Posterior cingulate gyrus (tissue), 11 donors: ENCODE measurements at places on chromosomes 7 and 10.

DNA sequence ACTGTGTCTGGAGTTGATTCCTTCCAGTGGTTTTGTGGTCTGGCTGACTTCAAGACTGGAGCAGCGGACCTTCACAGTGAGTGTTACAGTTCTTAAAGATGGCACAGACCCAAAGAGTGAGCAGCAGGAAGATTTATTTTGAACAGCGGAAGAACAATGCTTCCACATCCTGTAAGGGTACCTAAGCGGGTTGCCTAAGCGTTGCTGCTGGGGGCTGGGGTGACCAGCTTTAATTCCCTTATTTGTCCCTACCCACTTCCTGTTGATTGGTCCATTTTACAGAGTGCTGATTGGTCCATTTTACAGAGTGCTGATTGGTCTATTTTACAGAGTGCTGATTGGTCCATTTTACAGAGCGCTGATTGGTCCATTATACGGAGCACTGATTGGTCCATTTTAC, 13.2 kb downstream of the AKR1B15 start:
- no peak for DNase-seq

GRCh38 chr10:11670381-11670780, 58.9 kb upstream of the USP6NL start:
- DNase-seq: no peak

DNA sequence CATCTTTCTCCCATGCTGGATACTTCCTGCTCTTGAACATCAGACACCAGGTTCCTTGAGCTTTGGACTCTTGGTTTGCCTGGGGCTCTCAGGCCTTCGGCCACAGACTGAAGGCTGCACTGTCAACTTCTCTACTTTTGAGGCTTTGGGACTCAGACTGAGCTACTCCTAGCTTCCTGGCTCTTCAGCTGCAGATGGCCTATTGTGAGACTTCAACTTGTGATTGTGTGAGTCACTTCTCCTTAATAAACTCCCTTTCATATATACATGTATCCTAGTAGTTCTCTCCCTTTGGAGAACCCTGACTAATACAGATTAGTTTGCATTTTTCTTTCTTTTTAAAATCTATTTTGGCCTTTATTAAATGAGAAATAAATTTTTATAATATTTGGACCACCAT, 276.2 kb upstream of the SEMA3C start:
- DNase-seq: no peak

- no peak for DNase-seq
These were observed 7.2 kb downstream of the TNPO3 start for GRCh38 chr7:129047761-129048160.

- DNase-seq: no peak
These were observed 115.5 kb upstream of the ZNF438 start for GRCh38 chr10:31147210-31147608.

- no peak for DNase-seq
These were observed 175.9 kb downstream of the ZMYND11 start for GRCh38 chr10:310976-311639.

DNA sequence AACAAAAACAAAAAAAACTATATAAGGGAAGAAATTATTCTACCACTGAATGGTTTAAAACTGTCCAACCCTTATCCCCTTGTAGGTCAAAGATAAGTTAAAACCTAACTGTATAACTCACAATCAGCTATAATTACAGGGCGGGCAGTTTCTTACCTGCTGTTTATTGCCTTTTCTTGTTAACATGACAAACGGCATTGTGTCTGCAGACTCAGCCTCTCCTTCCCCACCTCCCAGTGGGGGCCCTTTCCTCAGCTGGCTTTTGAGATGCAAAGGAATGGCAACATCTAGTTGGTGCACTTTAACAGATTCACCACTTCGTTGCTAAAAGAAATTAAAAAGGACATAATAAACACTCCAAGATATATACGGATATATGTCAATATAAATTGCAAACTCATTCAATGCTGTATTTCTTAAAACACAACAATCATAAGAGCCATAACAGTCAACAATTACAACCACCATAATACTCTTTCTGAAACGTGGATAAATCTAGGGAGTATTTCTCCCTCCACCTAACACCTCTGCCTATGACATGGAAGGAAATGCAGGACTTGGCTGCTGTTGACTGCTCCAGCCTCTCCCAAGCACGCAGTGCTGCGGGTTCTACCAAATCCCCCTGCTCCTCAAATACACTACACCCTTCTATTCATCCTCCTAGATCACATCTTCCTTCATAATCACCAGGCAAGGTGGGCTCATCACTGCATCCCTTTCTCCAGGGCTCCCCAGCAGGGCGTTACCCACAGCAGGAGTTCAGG, 106.0 kb downstream of the UPF2 start:
- no peak for DNase-seq

- DNase-seq: no peak
These were observed 61.2 kb upstream of the YAE1 start for GRCh38 chr7:39504963-39505362.

GRCh38 chr10:11225935-11226334, 208.3 kb downstream of the CELF2 start:
- DNase-seq: peak; percentile 79

GRCh38 chr7:49001610-49002033, 77.3 kb downstream of the CDC14C start:
- DNase-seq: no peak

DNA sequence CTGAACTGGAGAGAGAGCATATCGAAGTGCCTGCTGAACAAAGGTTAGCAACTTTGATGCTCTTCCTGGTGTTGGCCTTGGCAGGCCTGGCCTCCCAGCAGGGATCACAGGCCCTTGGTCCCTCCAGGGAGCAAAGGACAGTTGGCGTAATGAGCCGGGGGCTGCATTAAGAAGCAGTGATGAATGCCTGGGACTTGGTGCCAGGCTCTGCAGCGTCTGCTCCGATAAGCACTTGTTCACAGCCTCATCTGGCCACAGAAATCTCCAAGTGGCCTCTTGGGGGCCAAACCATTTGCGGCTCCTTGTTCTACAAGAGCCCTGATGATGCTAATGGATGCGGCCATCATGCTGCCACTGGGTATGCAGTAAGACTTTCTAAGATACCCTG, 31.8 kb downstream of the CRHR2 start:
- DNase-seq: no peak

DNA sequence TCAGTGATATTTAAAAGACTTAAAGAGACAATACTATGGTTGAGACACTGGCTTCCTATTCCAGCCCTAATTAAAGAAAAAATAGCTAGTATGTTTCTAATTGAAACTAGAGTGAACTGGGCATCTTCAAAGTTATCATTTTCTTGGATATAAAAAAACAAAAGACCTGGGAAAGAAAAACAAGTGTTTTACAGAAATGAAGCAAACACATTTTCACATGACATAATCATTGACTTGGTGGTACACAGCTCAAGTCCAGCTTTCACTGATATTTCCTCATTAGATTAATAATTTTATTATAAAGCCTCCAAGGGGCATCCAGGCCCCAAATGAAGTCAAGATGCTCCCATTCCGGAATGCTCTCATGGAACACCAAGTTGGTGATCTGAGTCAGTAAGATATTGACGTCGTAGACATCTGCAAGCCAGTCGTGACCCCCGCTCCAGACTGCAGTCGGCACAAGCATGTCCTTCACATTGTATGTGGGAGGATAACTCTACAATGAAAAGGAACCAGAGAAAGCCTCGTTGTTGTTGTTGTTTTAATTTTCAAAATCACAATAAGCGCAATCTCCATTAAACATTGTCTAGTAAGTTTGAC, 7.5 kb upstream of the CH25H start:
- no peak for DNase-seq

GRCh38 chr10:75623310-75624093, 192.1 kb downstream of the LRMDA start:
- no peak for DNase-seq

DNA sequence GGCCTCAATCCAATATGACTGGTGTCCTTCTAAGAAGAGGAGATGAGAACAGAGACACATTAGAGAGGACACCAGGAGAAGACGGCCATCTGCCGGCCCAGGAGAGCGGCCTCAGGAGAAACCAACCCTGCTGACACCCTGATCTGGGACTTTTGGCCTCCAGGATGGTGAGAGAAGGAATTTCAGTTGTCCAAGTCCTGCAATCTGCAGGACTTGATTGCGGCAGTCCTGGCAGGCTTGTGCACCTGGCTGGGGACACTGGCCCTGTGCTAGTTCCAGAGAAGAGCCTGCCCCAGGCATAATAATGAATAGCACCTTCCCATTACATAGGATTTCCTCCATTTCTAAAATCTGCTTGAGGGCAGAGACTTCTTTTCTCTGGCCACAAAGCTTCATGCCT, 409.9 kb upstream of the SHH start:
- no peak for DNase-seq

DNA sequence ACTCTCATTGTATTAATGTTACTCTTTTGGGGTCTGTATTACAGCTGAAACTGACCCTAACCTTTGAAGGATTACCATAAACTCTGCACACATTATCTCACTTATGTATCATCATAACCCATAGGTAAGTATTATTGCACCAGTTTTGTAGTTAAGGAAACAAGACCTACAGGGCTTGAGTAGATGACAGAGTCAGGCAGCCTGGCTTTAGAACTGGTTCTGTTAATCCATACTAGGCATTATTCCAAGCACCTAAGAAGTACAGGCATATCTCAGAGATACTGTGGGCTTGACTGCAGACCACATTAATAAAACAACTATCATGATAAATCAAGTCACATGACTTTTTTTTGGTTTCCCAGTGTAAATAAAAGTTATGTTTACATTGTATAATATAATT, 17.1 kb upstream of the AKR1B1 start:
- no peak for DNase-seq

DNA sequence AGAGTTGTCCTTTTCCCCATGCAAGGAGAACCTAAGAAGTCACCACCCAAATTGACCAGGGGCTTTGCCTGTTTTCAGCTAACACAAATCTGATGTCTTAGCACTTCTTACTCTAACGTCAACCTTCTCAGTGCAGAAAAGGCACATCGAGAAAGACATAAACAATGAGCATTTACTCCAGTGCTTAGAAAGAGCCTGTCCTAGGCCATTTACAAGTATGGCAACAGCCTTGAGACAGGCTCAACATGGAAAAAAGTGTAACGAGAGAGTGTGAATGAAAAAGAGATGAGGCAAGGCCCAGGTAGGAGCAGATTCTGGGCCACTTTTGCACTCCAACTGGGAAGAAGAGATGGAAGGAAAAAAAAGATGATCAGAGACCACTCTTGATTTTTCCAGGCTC, 54.4 kb downstream of the CPED1 start:
- DNase-seq: no peak

DNA sequence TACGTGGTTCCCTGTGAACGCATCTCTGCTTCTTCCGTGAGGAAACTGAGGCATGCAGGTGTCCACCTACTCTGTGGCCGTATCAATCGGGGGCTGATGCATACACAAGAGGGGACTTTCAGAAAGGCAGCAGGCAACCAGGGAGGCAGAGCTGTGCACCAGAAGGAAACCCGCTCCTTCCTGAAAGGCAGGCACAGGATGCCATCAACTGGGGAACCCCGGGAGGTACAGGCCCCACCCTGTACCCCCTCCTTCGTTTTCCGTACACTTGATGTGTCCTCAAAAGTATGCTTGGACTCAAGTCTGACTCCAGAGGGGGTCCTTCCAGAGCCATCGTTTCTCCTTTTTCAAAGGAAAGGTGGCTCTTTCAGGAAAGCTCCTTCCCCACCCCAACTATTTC, 59.5 kb downstream of the ASB13 start:
- DNase-seq: no peak

DNA sequence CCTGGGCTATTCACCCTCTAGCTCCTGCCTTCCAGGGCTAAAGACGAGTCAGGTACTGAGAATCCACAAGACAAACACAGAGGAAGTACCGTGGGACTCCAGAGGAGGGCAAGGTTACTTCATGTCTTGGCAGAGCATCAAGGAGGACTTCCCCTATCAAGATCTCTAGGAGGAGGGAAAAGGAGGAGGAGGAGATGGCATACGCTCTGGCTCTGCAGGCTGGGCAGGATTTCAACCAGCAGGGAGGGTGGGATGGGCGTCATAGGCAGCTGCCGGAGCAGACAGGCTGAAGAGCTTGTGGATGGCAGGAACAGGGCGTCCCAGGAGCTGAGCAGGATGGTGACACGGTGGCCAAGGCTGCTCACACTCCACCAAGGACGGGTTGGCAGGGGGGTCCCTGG, 21.3 kb downstream of the MDH2 start:
- DNase-seq: peak; percentile 92

DNA sequence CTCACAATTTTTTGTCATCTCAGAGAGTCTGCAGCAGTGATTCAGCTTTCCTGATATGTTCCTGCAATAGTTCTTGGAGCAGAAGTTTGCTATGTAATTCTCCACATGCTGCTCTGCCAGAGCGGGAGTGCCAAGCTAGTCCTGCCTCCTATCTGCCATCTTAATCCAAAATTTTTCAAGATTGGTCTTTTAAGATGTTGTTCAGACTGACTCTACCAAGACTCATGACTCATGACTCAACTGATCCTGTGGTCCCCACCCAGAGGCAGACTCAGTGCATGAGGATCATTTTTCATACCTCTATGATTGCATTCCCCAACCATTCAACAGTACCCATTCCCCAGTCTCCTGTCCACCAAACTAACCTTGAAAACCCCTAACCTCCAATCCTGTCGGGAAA, 470.8 kb downstream of the INHBA start:
- DNase-seq: no peak

GRCh38 chr10:76149602-76150138, 718.2 kb downstream of the LRMDA start:
- DNase-seq: no peak

DNA sequence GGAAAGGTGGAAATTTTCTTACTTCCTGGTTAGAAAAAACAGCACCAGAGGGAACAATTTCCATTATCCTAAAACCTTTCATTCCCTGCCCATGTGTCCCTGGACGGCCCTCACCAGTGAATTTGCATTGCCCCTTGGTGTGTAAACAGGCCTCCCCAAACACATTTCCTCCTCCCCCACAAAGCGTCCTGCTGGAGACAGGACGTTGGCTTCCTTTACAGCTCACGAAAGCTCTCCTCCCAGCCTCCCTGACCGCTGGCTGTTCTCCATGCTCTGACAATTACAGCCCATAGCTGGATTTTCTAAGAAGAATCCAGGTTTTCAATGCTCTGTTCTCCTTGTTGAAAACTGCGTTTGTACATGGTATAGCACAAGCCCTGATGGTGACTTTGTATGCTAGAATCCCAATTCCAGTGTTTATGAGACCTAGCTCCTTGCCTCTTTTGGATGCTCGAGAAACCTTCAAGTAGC, 724.2 kb upstream of the CELF2 start:
- DNase-seq: peak; percentile 16

DNA sequence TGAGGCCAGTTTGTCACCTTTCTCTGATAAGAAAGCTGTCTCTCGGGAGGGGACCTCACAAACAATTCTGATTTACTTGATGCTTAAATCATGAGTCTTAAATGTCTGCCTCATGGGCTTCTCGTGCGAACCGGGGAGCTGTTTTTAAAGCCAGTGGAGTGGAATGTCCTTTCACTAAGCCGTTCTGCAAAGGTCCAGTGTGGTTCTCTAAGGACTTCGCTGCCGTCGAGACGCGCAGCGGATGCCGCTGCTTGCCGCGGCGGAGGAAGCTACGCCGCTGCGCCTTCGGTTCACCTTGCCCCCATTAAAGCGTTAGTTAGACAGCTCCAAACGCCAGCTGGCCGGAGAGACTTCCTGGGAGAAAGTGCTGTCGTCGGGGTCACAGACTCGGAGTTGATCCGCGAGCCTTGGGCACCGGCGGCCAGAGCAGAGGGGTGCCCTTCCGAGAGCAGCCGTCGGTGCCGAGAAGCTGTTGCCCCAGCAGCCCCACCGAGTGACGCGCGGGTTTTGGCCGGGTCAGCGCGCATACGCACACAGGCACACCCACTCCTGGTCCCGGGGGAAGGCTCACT, 1.3 kb upstream of the HMX3 start:
- no peak for DNase-seq
